ENCODE measurements at places on chromosomes 1 and 21. TPM values are rescaled to one million over a fixed set of nuclear protein-coding genes. Genes with fewer than 3 reads are reported as not detected.

- no peak for DNase-seq
Measured at GRCh38 chr1:3229081-3229725, 160.2 kb downstream of the PRDM16 start.

DNA sequence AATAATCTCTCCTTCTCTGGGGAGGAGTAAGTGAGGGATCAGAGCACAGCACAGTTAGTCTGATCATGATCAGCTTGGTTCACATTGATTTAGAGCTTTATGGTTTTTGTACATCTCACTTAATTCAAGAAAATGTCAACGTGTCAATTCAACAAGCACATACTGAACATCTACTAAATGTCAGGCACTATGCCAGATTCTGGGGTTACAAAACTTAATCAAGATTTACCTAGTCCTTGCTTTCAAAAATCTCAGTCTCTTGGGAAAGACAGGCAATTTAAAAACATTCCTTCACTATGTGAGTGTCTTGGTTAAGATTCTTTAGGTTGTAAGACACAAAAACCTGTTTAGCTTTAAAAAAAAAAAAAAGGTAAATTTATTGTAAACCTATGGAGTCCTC, 181.4 kb downstream of the AK5 start:
- no peak for DNase-seq

GRCh38 chr1:13642306-13643004, 57.5 kb upstream of the PRDM2 start:
- DNase-seq, result no peak

GRCh38 chr1:93322349-93322748, 23.4 kb upstream of the DR1 start:
- DNase-seq, result no peak

- DNase-seq, result no peak
Measured at GRCh38 chr1:209873067-209873799, 45.5 kb downstream of the UTP25 start.

DNA sequence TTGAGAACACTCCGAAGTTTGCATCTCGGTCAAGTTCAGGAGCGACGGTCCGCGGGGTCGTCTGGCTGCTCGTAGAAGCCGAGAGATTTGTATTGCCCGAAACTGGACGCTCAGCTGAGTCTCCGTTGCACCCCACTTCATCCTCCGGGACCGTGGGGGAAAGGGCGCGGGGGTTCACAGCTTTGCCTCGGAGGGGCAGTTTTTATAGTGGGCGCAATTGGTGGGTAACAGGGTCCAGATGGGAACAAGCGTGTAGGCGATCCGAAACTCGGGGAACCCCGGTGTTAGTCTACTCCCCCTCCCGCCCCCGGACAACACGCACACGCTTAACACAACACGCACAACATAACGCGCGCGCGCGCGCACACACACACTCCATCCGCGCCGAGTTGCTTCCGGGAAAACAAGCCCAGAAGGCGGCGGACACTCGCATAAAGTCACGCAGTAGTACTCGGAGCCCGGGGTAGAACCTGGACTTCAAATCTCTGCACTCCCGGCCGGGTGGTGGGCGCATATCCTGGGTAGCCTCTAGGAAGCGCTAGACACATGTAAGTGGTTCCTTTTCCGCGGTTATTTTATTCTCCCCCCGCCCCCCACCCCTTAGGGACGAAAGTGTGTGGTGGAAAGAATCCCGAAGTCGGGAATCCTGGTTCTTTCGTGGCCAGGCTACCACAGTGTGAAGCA, 1.1 kb upstream of the JUN start:
- DNase-seq, result peak; percentile 94

- DNase-seq, result no peak
Measured at GRCh38 chr1:195458365-195458764, 1149.9 kb downstream of the KCNT2 start.

LCE3E gene
- not detected for total RNA-seq

FAM72B gene
- not detected for total RNA-seq

DNA sequence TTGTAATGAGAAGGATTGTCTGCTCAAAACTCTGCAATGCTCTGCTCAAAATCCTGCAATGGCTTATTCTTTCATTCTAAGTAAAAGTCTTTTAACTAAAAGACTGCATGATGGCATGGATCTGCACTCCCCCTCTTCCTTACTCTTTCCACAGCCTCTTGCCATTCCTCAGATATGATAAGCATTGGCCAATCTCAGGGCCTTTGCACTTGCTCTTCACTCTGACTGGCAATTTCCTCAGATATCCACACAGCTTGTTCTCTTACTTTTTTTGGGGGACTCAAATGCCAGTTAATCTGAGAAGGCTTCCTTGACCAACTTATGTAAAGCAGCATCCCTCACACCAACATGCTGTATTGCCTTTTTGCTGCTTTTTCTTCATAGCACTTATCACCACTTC, 2.8 kb upstream of the ZMPSTE24 start:
- no peak for DNase-seq

AVPR1B gene
- total RNA-seq, result not detected

GRCh38 chr1:242582669-242583068, 58.2 kb upstream of the PLD5 start:
- DNase-seq, result no peak

DNA sequence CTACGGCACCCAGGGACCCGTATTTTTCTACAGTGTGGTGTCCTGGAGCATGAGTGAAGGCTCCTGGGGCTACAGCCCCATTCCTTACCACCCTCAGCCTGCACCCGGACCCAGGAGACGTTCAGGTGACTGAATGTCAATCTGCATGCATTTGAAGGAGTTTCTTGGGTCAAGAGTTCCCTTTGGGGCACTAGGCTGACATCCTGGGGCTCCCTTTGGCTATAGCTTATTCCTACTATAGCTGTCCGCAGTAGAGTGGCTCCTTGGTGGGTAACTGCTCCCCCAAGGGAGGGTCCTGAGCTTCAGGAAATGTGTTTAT, 19.9 kb upstream of the LRRN2 start:
- no peak for DNase-seq

AKR7A3 gene
- total RNA-seq, result not detected

DNA sequence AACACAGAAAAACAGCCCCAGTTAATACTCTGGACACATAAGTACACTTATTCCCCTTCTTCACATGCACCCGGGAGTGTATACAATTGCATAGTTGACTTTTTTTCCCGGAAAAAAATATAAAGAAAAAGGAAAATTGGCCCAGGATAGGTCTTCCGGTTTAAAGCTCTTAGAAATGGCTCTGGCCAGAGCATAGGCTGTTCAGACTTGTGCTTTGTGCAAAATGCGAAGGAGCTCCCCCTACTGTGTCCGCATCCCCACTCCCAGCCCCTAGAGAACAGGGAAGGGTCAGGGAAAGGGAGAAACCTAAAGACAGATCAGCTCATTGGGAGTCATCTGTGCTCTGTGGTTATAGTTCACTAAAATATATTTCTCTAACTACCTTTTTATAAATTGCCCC, 5.5 kb upstream of the MTMR11 start:
- no peak for DNase-seq

DNA sequence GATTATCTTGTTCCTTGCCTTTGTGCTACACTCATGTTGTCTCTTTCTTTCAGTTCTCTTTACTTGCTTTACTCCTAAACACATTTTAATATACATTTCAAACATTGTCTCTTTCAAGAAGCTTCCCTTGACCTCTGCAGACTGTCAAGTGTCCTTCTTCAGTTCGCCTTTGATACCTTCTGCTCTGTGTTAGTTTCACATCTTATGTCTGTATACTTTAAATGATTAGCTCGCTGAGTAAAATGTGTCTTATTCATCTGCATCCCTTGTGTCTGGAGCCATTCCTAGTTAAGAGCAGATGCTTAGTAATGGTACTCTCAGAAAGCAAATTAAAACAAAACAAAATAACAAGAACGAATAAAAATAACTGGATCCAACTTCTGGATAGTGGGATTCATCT, 303.3 kb downstream of the S1PR1 start:
- DNase-seq, result no peak

CDK18 gene
- total RNA-seq, result 172 TPM

C1QB gene
- total RNA-seq, result 130 TPM

SLC16A4 gene
- 3.4 TPM for total RNA-seq

TSPEAR gene
- 0.51 TPM for total RNA-seq

DNA sequence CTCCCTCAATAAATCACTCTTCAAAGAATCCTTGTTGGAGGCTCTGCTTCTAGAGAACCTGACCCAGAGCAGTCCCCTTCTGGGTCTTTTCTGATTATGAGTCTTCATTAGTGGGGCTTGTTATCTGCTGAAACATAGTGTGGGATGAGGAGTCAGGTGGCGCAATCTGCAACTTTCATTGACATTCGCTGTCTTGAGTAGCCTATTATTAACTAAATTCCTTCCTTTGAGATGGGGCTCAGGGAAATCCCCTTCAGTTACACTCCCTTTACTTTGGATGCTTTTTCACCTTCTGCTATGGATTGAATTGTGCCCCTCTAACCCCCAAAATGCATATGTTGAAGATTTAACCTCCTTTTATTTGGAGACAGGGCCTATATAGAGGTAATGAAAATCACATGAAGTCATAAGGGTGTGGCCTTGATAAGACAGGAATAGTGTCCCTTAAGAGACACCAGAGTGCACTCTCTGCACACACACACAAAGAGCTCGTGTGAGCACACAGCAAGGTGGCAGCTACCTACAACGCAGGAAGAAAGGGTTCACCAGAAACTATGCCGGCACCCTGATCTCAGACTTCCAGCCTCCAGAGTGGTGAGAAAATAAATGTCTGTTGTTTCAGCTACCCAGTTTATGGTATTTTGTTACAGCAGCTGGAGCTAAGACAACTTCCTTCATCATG, 19.5 kb downstream of the DIO1 start:
- DNase-seq, result no peak

AMY1B gene
- total RNA-seq, result not detected

SPATA17 gene
- 1.4 TPM for total RNA-seq

DNA sequence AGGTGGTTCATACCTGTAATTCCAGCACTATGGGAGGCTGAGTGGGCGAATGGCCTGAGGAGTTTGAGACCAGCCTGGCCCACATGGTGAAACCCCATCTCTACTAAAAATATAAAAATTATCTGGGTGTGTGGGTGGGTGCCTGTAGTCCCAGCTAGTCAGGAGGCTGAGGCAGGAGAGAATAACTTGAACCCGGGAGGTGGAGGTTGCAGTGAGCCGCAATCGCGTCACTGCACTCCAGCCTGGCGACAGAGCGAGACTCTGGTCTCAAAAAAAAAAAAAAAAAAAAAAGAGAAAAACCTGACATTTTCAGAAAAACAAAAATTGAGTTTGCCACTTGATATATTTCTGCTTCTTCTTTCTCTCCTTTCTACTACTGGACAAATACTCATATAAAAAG, 24.3 kb downstream of the CA6 start:
- DNase-seq, result no peak

DNA sequence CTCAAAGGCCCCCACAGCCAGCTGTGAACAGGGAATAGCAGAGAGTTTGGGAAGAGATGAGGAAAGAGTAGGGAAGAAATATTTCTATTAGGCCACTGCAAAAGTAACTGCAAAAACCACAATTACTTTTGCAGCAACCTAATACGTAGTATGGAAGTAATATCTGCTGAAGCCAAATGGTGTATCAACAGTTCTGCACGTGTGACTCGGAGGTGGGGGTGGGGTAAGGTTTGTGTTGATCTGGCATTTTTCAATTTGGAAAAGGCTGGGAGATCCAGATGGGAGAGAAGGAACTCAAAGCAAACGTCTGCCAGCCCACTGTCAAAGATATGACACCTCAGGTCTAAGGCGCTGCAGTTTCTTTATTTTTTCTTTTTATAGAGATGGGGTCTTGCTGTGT, 11.1 kb upstream of the ZNF436 start:
- DNase-seq, result no peak

DNA sequence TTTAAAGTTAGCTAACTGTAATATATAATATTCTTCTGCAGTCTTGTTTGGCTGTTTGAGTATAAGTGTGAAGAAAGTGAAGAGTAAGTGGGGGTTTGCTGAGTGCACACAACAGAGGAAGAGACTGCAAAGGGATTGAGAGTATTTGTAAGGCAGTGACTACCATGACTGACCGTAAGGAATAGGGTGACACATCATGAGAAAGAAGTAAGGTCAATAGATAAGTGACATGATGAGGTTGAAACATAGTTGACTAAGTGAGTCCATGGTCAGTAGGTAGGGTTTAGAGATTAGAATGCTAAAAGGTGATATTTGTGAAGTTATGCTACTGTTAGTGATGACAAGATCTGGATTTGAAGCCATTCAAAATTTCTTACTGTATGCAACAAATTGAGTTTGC, 27.7 kb downstream of the WARS2 start:
- no peak for DNase-seq
